ENCODE measurements at places on chromosomes 1 and 21.

- DNase-seq: no peak
Measured at GRCh38 chr21:41775149-41775472, 8.3 kb upstream of the RIPK4 start.

DNA sequence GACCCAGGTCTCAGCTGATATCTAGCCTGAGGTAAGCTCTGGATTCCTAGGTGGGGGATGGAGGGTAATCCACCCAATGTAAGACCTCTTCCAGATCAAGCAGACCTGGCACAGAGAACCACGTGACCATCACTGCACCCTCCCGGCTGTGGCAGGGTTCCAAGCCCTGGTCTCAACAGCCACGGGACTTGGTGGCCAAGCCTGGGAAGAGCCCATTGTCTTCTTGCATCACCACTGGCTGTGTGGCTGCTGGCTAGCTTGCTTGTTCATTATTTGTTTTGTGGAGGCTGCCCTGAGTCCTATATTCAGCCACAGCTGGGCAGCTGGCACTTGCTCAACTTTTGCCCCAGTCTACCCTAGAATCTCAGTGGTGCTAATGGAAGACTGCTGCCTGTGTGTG lies 24.1 kb upstream of the NFASC start:
- DNase-seq: peak; percentile 82

GRCh38 chr1:224256640-224257039 lies 73.3 kb downstream of the NVL start:
- DNase-seq: no peak

DNA sequence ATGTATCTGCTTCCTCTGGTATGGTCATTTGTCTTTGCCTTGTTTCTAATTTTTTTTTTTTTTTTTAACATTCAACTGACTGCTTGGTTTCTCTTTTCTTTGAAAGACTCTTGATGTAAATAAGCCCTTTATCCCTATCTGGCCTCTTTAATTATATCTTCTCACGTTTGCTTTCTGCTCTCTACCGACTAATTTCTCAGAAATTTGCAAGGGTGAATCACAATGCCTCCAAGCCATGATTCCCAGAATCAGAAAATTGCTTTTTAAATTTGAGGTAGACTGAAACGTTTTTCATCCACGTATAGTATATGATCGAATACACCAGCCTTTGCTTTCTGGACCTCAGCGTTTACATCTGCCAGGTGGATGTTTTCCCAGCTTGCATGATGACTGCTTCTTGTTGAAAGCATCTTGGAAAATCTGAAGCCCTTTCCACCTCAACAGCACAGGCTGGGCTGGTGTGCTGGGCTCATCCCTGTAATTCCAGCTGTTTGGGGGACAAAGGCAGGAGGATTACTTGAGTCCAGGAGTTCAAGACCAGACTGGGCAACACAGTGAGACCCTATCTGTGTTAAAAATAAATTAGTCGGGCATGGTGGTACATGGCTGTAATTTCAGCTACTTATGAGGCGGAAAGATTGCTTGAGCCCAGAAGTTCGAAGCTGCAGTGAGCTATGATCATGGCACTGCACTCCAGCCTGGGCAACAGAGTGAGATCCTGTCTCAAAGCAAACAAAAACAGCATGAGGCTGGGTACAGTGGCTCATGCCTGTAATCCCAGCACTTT lies 35.0 kb upstream of the GPR137B start:
- DNase-seq: no peak

- no peak for DNase-seq
Measured at GRCh38 chr1:184803180-184803492, 48.5 kb upstream of the EDEM3 start.

DNA sequence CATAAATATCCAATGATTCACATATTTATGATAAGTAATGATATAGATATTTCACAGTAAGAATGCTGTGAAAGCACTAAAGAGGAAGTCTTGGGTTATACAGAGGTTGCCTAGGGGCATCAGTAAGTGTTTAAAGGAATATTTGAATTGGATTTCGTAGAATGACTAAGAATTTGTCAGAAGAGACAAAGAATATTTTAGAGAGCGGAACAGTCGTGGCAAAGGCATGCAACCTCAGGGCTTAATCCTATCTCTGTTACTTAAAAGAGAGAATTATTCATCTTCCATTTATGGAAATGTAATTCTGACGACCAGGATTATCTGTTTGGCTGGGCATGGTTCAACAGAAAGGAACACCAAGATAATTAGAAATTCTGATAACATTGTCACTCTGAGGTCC lies 171.9 kb upstream of the NR5A2 start:
- DNase-seq: no peak

DNA sequence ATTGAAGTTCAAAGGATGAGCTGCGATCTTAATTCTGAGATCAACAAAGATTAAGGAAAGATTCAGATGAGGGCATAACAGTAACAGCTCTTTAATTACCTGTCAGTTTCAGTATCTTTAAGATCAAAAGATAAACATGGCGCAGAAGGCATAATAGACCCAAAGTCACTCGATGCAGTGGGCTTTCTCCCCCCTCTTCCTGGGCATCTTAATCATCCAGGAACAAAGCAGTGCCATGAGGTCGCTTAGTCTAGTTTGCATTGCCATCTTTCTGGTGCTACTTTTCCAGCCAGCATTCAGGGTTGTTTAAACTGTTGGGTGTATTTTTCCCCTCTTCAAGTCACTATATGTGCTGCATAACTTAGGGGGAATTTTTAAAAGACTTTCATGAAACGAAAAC lies 72.3 kb downstream of the HUNK start:
- no peak for DNase-seq

DNA sequence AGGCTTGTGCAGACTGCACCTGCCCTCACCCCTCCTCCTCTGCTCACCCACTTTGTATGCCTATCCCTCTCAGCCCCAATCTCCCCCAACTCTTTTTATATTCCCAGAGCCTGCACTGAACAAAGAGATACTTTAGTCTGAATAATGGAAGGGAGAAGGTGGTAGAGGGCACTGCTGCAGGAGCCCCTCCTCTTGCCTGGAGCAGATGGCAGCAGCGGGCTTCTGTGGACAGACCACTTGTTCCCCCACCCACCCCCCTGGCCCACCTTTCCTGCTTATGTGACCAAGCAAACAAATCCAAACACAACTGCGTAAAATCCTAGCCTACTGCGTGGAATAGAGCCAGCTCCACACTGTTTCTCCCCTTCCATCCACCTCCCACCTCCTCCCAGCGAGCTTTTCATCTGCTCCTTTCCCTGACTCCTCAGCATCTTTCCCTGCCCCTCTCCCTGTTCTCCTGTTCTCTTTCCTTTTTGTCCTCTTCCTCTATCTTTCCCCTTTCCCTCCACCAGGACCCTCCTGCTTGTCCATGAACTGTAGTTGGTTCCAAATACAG lies 27.5 kb downstream of the RGS8 start:
- no peak for DNase-seq

- DNase-seq: no peak
Measured at GRCh38 chr1:186518822-186519381, 58.0 kb upstream of the PDC start.

DNA sequence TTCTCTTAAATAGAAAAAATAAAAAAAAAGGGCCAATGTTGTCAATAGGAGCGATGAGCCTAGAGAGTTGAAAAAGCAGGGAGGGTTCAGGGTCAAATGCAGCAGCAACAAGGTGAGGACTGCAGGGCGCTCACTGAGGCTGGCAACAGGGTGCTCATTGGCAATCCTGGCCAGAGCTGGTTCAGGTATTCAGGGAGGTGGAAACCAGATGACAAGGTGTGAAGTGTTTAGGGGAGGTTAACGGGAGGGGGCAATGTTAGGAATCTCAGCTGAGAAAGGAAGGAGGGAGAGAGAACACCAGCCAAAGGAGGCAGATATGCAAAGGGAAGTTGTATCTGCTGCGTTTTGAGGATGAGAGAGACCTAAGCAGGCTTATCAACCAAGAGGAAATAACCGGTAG lies 129.8 kb upstream of the DAB1 start:
- no peak for DNase-seq

- no peak for DNase-seq
Measured at GRCh38 chr1:66372522-66373101, 161.3 kb upstream of the SGIP1 start.

DNA sequence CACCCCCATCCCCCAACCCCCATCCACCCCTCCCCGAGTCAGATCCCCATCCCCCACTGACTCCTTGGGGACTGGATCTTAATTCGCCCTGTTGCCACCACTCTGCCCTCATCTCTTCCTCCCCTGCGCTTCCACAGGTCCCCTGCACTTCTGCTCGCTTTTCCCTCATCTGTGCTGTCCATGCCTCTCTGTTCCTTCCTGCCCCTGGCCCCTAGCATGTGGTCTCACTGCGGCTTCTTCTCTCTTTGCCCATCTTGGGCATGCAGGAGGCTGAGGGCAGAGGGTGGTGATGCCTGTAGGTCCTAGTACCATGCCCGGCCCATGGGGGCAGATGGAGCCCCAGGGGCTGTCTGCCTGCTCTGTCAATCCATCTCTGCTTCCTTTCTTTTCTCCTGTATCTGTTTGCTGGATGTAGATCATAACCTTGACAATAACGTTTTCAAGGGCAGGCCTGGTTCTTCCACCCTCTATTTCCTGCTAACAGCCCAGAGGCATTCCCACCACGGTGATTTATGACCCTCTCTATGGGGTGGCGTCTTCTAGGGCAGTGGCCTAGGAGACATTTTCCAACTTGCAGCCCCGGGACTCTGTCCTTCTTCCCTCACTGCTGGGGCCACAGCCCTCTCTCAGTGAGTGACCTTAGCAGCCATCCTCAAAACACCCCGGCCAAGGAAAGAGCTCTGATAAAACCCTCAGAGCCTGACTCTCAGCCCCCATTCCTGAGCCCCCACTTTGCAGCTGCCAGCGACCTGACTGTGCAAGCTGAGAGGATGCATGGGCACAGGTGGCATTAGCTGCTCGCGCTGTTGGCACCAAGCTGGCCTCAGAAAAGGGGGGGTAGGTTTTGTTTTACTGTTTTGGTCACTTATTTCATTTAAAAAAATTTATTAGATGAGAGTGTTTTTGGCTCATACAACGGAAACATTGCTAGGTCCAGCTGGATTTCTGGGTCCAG lies 33.9 kb downstream of the TMEM51 start:
- no peak for DNase-seq

- no peak for DNase-seq
Measured at GRCh38 chr1:204256531-204256930, 42.7 kb upstream of the GOLT1A start.

DNA sequence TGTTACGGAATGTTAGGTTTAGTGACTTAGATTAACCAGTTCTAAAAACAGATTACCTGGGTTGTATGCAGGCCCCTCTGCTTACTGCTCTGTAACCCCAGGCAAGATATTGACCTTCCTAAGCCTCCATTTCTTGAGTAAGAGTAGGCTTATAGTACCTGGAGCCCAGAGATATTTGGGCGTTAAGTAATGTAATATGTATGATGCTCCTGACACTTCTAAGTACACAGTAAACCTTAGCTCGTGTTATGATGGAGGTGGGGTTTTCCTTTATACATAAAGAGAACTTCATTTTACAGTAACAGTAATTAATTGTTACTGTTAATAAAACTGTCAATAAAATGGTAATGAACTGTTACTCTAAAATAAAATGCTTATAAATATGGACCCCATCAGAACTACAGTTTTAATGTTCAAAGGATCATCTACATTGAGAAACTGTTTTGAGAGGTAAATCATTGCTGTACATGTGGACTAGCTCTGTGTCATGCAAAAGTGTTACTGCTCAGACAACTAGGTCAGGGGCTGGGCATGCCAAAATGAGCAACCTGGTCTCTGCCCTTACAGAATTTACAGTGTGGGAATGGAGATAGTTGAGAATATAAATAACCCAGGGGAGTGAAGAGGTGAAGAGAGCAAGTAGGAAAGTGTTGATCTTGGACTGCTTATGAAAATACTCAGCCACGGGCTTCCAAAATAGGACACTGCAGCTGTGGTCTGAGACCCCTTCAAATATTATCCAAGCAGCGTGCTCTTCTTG lies 26.6 kb downstream of the LRRC8C start:
- no peak for DNase-seq

- no peak for DNase-seq
Measured at GRCh38 chr1:19723874-19724273, 59.2 kb downstream of the HTR6 start.

- DNase-seq: no peak
Measured at GRCh38 chr1:186297439-186298045, 77.5 kb downstream of the TPR start.

GRCh38 chr1:201602413-201603265 lies 63.7 kb downstream of the NAV1 start:
- no peak for DNase-seq
